ENCODE measurements at places on chromosomes 3 and 15. TPM values are rescaled to one million over a fixed set of nuclear protein-coding genes. Genes with fewer than 3 reads are reported as not detected.
A peak's percentile ranks its signal among the peaks of the same experiment; 100 is the strongest.

CCDC13 gene
- 0.37 TPM for polyA plus RNA-seq

SLC33A1 gene
- 3.5 TPM for polyA plus RNA-seq

ZPLD1 gene
- 0.43 TPM for polyA plus RNA-seq

PLS1 gene
- 298 TPM for polyA plus RNA-seq

PDCD10 gene
- polyA plus RNA-seq = 85.9 TPM

CADM2 gene
- polyA plus RNA-seq = not detected

SH2D7 gene
- 1.7 TPM for polyA plus RNA-seq

WDR93 gene
- polyA plus RNA-seq = not detected

- H3K27me3 ChIP-seq = peaks cover 3% of the 10 kb centered on the region
- H3K36me3 ChIP-seq = no peaks in the 10 kb centered on the region
- no peak for DNase-seq
- H3K4me3 ChIP-seq = no peak overlapping the region
- no peaks in the 10 kb centered on the region for H3K4me1 ChIP-seq
- H3K27ac ChIP-seq = no peak overlapping the region
These were observed 97.5 kb downstream of the SLC49A4 start for GRCh38 chr3:122892118-122892960.

- peak; percentile 29 for DNase-seq
- no peaks in the 10 kb centered on the region for H3K4me1 ChIP-seq
- no peaks in the 10 kb centered on the region for H3K36me3 ChIP-seq
These were observed 50.3 kb downstream of the CMTM8 start for GRCh38 chr3:32288819-32289218.

DNA sequence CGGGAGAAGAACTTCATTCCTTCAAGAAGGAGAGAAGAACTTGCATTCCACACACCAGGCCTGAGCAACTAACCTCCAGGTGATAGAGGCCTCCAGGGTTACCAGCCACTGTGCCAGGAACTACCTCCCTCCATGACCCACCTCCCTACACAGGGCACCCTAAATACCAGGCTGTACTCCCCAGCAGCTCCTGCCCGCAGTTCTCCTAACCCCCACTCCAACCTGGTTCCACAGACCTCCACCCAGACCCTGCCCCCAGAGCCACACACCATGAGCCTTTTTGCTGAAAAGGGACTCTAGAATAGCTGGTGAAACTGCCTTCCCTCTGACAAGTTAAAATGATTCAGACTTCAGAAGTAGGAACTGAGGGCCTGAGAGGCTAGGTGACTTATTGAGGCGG lies 8.2 kb downstream of the IGDCC3 start:
- H3K4me1 ChIP-seq = no peaks in the 10 kb centered on the region
- DNase-seq = no peak
- peaks cover 6% of the 10 kb centered on the region for H3K27me3 ChIP-seq
- no peak overlapping the region for H3K4me3 ChIP-seq
- H3K27ac ChIP-seq = no peak overlapping the region

GRCh38 chr3:40128166-40128565 lies 181.3 kb upstream of the EIF1B start:
- no peaks in the 10 kb centered on the region for H3K4me1 ChIP-seq
- DNase-seq = no peak
- H3K27ac ChIP-seq = no peak overlapping the region
- H3K27me3 ChIP-seq = no peaks in the 10 kb centered on the region
- H3K4me3 ChIP-seq = no peak overlapping the region

GRCh38 chr3:120052677-120053076 lies 41.6 kb downstream of the GSK3B start:
- H3K27me3 ChIP-seq = no peaks in the 10 kb centered on the region
- H3K27ac ChIP-seq = no peak overlapping the region
- H3K36me3 ChIP-seq = no peaks in the 10 kb centered on the region
- no peak for DNase-seq
- no peak overlapping the region for H3K4me3 ChIP-seq

DNA sequence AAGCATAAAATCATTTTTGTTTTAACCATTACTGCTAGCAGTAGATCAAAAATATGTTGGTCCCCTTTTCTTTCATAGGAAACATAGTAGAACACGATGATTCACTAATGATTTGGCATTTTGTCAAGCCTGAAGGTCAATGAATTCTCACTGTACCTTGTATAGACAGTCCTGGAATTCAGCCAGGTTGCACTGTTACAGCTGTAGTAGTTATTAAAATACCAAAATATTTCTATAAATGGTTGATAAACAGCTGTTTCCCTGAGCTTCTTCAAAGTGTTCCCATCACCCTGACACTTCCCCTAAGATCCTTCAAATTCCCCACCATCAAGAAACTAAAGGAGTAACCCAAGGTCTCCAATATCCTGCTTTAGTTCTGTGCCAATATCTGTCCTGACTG lies 200.9 kb downstream of the ATP8B4 start:
- peak; percentile 26 for DNase-seq
- H3K4me3 ChIP-seq = no peak overlapping the region
- H3K27ac ChIP-seq = no peak overlapping the region
- no peaks in the 10 kb centered on the region for H3K36me3 ChIP-seq
- H3K4me1 ChIP-seq = no peaks in the 10 kb centered on the region

- no peak overlapping the region for H3K4me3 ChIP-seq
- H3K27me3 ChIP-seq = no peaks in the 10 kb centered on the region
- no peak overlapping the region for H3K27ac ChIP-seq
- no peak for DNase-seq
- H3K36me3 ChIP-seq = peaks cover 9% of the 10 kb centered on the region
These were observed 7.6 kb upstream of the TMEM44 start for GRCh38 chr3:194640829-194641228.

GRCh38 chr15:74541494-74542165 lies 610 bp downstream of the ARID3B start:
- H3K36me3 ChIP-seq = no peaks in the 10 kb centered on the region
- peak overlapping the region; percentile 97 for H3K4me3 ChIP-seq
- peaks cover 6% of the 10 kb centered on the region for H3K4me1 ChIP-seq
- peak; percentile 58 for DNase-seq
- peak overlapping the region; percentile 75 for H3K27ac ChIP-seq

- H3K4me1 ChIP-seq = no peaks in the 10 kb centered on the region
- H3K27me3 ChIP-seq = no peaks in the 10 kb centered on the region
- H3K36me3 ChIP-seq = no peaks in the 10 kb centered on the region
- H3K27ac ChIP-seq = peak within 1 kb of the TSS; percentile 89
These were observed at the start of gene CTDSPL for GRCh38 chr3:37861620-37862041. Gene CTDSPL, plus strand, starts transcription at chr3:37861880. Its CDS starts 320 bp downstream, at chr3:37862200.

DNA sequence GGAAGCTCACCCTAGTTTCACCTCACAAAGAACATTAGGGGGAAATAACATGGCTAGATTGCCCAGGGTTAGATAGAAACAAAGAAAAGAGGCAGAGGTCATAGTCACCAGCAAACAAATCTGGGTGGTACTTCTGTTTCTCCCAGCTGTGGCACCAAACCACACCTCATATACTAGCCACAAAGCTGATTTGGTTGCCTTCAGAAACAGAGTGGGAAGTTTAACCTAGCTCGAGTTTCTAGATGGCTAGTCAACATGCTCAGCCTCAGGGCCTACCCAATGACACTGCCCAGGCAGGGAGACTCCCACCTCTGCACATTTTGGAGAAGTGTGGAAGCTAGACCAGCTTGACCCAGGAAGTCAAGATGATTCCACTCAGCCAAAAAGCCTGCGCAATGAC lies 174.2 kb downstream of the GABRB3 start:
- no peaks in the 10 kb centered on the region for H3K27me3 ChIP-seq
- no peak overlapping the region for H3K27ac ChIP-seq
- no peaks in the 10 kb centered on the region for H3K4me1 ChIP-seq
- H3K36me3 ChIP-seq = no peaks in the 10 kb centered on the region

DNA sequence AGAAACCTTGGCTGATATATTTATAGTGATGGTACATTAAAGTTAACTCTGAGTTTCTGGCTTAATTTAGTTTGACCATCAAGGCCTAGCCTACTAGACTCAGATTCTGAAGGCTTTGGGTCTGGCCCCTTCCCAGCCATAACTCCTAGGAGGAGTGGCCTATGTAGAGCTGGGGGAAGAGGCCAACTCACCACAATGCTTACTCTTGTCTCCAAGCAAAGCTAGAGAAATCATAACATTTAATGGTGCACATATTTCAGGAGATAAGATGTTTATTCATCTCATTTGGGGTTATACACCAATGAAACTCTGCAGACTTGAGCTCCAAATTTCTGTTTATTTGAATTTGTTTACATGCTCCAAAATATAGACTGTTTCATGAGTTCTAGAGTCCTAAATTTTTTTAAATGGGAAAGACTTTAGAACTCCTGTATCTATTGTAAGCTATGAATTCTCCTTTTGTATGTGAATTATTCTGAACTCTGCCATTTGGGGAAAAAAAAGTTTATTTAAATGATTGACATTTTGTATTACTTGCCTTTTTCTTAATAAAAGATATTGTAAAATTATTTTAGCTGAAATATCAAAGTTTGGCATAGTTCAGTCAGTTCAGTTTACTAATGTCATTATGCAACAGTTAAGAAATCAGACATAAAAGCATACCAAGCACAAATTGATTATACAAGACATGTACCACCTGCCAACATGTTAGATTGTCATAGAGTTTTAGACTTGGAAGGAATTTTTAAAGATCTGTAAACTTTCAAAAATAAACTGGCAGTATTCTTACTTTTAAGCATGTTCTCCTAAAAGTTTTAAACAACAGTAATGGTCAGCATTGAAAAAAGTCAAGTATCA lies 143.4 kb upstream of the NR2E3 start:
- no peak overlapping the region for H3K27ac ChIP-seq
- H3K36me3 ChIP-seq = no peaks in the 10 kb centered on the region
- H3K4me3 ChIP-seq = no peak overlapping the region
- no peak for DNase-seq

- DNase-seq = no peak
- H3K27ac ChIP-seq = no peak overlapping the region
- H3K27me3 ChIP-seq = no peaks in the 10 kb centered on the region
- no peaks in the 10 kb centered on the region for H3K4me1 ChIP-seq
These were observed 24.9 kb upstream of the SENP5 start for GRCh38 chr3:196842567-196843434.

GRCh38 chr3:195911946-195912270 lies 3.6 kb upstream of the TNK2 start:
- no peak overlapping the region for H3K4me3 ChIP-seq
- H3K4me1 ChIP-seq = peaks cover 3% of the 10 kb centered on the region
- no peak overlapping the region for H3K27ac ChIP-seq
- DNase-seq = no peak

DNA sequence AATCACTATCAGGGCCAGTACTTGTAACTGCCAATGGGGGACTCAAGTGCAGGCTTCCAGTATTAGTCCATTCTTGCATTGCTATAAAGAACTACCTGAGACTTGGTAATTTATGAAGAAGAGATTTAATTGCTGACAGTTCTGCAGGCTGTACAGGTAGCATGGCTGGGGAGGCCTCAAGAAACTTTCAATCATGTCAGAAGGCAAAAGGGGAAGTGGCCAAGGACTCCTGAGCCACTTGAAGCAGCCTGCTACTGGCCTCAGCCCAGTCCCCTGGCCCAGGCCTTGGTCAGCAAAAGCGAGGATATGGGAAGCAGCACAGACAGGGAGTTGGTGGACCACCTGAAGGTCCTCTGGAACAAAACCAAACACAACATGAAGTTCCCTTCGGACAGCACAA lies 29.2 kb upstream of the OR5K1 start:
- H3K4me1 ChIP-seq = no peaks in the 10 kb centered on the region
- no peak for DNase-seq
- H3K27me3 ChIP-seq = no peaks in the 10 kb centered on the region
- no peak overlapping the region for H3K4me3 ChIP-seq
- H3K27ac ChIP-seq = no peak overlapping the region
- no peaks in the 10 kb centered on the region for H3K36me3 ChIP-seq

- no peaks in the 10 kb centered on the region for H3K4me1 ChIP-seq
- no peak for DNase-seq
- H3K4me3 ChIP-seq = no peak overlapping the region
- no peaks in the 10 kb centered on the region for H3K36me3 ChIP-seq
- H3K27me3 ChIP-seq = no peaks in the 10 kb centered on the region
- no peak overlapping the region for H3K27ac ChIP-seq
These were observed 167.3 kb upstream of the RORA start for GRCh38 chr15:61396235-61396919.

DNA sequence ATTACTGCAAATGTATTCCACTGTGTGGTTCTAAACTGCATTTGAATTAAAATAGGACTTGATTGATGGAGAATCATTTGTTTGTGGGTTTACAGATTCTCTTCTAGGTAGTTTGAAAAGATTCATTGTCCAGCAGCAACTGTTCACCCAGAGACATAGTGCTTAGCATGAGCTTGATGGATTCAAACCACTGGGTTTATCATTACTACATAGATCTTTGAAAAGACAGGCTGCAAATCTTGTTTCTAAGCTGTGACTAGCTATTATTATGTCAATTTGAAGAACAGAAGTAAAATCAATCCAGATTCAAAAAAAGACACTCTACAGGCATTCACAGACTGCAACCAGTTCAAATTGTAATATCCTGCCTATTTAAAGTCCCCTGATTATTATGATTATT lies 49.8 kb downstream of the MBNL1 start:
- peaks cover 3% of the 10 kb centered on the region for H3K4me1 ChIP-seq
- H3K27ac ChIP-seq = no peak overlapping the region
- DNase-seq = no peak
- H3K27me3 ChIP-seq = no peaks in the 10 kb centered on the region

DNA sequence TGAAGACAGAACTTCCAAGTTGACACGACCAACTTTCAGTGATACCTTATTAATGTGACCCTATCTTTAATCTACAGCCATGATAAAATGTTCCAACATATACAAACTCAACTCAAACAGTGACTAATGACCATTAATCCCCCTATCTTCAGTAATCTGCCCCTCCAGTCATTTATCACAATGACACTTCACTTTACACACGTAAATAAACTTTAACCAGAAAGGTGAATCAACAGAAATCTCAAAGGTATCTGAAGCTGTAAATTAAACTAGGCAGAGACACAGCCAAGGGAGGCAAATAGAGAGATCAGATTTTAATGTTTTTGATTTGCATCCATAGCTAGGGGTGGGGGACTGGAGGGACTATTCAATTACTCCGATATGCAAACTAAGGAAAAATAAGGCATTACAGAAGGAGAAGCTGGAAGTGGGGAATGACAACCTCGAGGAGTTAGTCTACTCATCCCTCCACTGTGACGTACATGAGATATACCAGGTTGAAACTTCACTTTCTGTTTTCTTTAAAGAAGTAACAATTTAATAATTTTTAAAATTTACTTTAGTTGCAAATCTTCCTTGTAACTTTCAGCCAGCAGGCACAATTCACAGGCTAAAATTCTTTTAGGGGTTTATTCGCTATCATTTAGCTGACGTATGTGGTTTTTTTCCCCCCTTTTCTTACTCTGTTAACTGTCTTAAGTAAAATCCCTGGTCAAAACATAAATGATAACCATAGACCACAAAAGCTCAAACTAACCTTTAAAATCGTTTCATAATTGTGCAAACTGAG lies 751.0 kb downstream of the ROBO1 start:
- peaks cover 2% of the 10 kb centered on the region for H3K4me1 ChIP-seq
- peaks cover 25% of the 10 kb centered on the region for H3K27me3 ChIP-seq
- H3K27ac ChIP-seq = no peak overlapping the region
- no peak overlapping the region for H3K4me3 ChIP-seq
- no peak for DNase-seq

- H3K36me3 ChIP-seq = no peaks in the 10 kb centered on the region
- no peak overlapping the region for H3K4me3 ChIP-seq
- DNase-seq = peak; percentile 41
- H3K4me1 ChIP-seq = no peaks in the 10 kb centered on the region
- peaks cover 8% of the 10 kb centered on the region for H3K27me3 ChIP-seq
These were observed 1.1 kb upstream of the PLCH1 start for GRCh38 chr3:155745795-155746550.

Measured in small intestine (tissue), 16 donors.